GM10248 (cell line): ENCODE measurements at places on chromosomes 5 and 9.

GRCh38 chr9:136539427-136540421, 6.1 kb downstream of the NOTCH1 start:
- peak; percentile 88 for DNase-seq

- DNase-seq: no peak
Measured at GRCh38 chr9:69380811-69381210, 55.8 kb downstream of the ENTREP1 start.

- DNase-seq: peak; percentile 82
Measured at GRCh38 chr5:170278611-170279458, 18.7 kb downstream of the LCP2 start.

DNA sequence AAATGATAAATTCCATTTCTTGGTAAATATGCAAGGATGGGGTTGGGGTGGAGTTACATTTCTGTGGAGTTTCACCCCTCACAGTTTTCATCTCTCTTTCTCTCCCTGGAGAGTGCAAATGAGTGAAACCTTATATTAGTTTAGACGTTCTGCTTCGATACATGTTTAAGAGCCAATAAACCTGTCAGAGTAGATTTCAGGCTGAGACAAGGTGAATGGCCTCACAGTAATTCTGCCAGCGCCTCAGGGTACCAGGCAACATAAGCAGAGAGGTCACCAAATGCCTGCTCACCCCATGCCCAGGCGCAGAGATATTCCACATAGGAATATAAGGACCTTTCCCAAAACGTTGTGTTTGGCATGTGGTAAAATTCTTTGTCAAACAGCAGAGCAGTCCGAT, 154.9 kb upstream of the VLDLR start:
- DNase-seq: no peak

GRCh38 chr5:92808474-92808873, 772.5 kb downstream of the NR2F1-AS1 start:
- DNase-seq: no peak

- no peak for DNase-seq
Measured at GRCh38 chr5:74418709-74419108, 221.8 kb downstream of the ENC1 start.

GRCh38 chr5:494667-495255, 29.5 kb downstream of the SLC9A3 start:
- DNase-seq: no peak

- DNase-seq: peak; percentile 43
Measured at GRCh38 chr5:132387640-132388117, 18.2 kb downstream of the SLC22A5 start.

GRCh38 chr5:94017579-94017978, 276.2 kb upstream of the POU5F2 start:
- DNase-seq: no peak
